Urothelium cell line (cell line): ENCODE measurements at places on chromosomes 1 and 21.

DNA sequence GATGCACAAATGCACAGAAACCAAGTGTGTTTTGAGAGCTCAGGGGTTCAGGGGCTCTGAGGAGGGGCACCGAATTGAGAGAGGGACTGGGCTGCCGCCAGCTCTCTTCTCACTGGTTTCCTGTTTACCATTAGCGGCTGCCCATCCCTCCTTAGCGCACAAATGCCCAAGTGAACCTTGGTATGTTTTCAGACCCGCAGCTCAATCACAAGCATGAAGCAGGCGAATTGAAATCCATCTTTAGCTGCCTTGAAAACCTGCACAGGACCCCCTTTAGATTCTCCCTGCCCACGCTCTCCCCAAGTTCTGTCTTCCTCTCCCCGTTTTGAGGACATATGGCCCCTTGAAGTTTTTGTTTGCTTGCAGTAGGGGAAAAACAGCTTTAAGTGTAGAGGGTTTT is 61.1 kb upstream of the ACOT11 start:
- no peak for DNase-seq

GRCh38 chr1:65965112-65965996 is 172.7 kb downstream of the PDE4B start:
- no peak for DNase-seq

DNA sequence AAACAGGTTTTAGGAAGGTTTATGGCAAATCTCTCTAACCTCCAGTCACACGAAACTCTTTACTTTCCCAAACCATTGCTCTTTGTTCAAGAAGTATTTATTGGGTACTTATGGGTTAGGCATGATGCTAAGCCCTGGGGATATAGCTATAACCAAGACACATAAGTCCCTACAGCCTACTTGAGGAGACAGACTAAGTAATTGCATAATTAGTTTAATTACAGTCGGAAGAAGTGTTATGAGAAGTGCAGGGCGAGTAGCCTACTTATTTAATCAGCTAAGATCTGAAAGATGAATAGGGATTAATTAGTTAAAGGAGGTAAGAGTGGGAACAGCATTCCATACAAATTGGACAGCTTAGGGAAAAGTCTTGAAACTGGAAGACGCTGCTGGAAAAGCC is 13.2 kb upstream of the NASP start:
- no peak for DNase-seq

DNA sequence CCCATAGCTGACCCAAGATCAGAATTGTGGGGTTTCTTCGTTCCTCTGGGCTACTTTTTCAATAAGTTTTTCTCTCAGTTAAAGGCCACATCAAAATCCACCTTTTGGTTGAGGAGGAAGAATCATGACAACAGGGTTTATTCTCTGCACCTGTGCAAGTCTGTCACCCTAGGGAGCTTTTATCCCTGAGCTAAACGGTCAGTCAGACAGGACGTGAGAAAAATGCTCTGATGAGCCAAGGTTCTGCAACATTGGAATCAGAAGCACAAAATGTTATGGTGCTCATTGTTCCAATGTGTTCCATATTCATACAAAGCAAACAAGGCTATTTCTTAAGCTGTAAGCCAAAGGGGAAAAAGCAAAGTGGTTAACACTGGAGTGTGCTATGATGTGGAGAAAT is 7.4 kb upstream of the ERICH3 start:
- no peak for DNase-seq

- DNase-seq = no peak
Measured at GRCh38 chr1:199847021-199847420, 180.5 kb upstream of the NR5A2 start.

DNA sequence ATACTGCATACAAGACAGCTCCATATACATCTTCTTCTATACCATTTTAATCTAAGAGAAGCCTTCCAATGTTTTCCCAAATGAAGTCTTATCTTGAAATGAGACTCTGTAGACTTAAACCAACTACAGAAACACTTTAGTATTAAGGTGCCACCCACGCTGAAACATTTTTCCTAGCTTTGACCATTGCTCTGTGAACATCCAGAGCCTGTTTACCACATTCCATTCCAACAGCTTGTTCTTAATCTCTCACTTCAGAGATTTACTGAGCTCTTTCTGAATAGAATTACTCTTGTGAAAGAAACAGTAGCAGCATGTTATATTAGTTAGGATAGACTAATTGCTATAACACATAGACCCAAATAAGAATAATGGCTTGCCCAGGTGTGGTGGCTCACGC is 19.6 kb upstream of the POGZ start:
- no peak for DNase-seq

DNA sequence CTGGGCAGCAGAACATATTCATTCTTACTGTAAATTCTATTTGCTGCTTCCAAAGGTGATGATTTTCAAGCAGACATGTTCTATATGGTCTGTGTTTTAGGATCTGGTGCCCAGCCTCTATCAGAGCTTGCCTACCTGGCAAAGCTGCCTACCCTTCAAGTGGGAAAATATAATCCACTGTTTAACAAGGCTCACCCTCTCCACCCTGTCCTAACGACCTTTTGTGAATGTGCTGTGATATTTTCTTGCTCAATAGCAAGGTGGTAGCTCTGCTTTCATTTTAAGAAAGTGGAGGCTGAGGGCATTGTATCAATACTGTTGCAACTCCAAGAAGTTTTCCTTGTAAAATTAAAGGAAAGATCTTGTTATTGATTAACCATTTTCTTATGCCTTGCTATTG is 26.0 kb upstream of the AGO1 start:
- DNase-seq = no peak

- DNase-seq = no peak
Measured at GRCh38 chr1:61053712-61054600, 28.4 kb upstream of the NFIA start.

GRCh38 chr1:45686015-45686287 is 382 bp downstream of the GPBP1L1 start:
- peak; percentile 47 for DNase-seq

DNA sequence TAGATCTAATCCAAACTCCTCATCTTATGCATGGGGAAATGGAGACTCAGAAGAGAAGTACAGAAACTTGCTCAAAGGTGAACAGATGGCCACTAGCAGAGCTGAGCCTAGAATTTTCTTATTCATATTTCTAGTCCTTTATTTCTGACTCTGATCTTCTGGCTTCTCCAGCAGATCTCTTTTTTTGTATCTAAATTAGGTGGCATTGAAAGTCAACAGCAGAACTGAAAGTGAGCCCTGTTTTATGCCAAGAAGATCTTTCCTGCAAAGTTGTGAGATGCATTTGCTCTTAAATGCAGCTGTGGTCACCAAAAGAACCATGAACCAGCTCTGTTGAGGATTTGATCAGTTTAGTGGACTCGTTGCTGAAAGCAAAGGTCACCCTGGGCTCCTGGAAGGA is 75.5 kb downstream of the KAZN start:
- no peak for DNase-seq

DNA sequence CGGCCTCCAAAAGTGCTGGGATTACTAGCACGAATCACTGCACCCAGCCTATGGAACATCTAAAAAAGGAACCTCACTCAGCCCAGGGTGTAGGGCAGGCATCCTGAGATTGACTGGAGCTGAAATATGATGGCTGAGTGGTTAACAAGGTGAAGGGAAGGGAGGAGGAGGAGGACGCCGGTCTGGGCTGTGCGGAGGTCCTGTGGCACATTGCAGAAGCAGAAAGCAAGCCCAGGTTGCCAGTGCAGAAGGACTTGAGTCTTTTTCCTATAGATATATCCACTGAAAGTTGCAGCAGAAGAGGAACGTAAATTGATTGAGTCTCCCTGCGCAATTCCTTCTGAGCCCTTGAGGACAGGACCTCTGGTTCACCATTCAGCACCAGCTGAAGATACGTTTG is 1.5 kb upstream of the KIF17 start:
- no peak for DNase-seq

DNA sequence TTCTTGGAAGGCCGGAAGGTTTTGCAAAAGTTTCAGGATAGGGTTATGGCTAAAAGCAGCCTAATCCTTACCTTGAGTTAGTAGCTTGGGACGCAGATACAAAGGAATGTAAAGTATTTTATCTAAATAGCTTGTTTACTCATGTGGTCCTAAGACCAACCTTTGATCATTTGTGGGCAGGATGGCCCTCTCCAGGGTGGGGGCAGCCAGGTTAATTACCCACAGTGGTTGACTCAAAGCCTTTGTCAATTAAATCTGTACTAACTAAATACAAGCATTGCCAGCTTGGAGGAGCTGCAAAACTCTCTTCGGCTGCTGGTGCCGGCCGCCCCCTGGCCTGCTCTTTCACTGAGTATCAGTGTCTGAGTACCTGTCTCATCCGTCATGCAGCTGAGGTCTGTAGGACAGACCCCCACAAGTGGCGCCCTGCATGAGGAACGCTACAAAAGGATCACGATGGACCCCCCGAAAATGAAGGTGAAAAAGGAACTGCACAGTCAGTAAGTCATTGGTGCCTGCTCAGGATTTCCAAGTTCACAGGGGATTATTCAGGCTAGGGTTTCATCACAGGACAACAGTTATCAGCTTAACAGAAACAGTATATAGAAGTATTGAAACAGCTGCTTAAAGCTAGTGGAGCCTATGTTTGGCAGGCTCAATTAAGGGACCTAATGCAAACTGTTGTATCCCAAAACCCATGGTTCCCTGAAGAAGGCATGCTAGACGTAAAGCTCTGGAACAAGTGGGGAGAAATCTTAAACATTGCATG is 212.5 kb upstream of the MAP1LC3C start:
- DNase-seq = no peak

- DNase-seq = no peak
Measured at GRCh38 chr1:47230692-47231300, 1.2 kb downstream of the TAL1 start.

- DNase-seq = no peak
Measured at GRCh38 chr1:62364721-62365120, 45.5 kb upstream of the KANK4 start.

- peak; percentile 96 for DNase-seq
Measured at GRCh38 chr1:43530483-43531106, at the start of gene PTPRF. Gene PTPRF, plus strand, starts transcription at chr1:43530883. Its CDS starts 14,193 bp downstream, at chr1:43545076.

GRCh38 chr1:228004331-228004855 is 2.4 kb upstream of the WNT3A start:
- peak; percentile 16 for DNase-seq

GRCh38 chr1:151940541-151940940 is 31.2 kb upstream of the THEM4 start:
- no peak for DNase-seq

GRCh38 chr1:25697435-25698217 is 81.0 kb downstream of the MAN1C1 start:
- DNase-seq = no peak

- DNase-seq = no peak
Measured at GRCh38 chr1:183896466-183897048, 91.6 kb downstream of the RGL1 start.

- no peak for DNase-seq
Measured at GRCh38 chr1:54816130-54816529, 15.0 kb upstream of the TTC22 start.

DNA sequence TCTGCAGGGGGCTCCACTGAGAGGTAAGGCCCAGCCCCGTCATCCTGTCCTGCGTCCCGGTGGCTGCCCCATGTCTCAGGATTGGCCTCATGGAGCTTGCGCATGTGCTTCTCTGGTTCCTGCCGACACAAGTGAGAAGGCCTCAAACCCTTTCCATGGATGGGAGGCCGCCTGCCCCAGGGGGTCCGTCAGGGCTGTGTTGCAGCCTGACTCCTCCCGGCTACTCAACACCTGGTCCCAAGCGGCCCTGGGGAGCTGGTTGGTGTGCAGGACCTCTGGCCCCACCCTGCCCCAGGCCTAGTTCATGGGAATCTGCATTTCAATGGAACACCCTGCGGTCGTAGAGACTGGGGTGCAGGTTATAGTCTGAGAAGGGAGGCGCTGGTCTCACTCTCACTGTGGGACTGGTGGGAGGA is 21.1 kb upstream of the PDE9A start:
- no peak for DNase-seq

DNA sequence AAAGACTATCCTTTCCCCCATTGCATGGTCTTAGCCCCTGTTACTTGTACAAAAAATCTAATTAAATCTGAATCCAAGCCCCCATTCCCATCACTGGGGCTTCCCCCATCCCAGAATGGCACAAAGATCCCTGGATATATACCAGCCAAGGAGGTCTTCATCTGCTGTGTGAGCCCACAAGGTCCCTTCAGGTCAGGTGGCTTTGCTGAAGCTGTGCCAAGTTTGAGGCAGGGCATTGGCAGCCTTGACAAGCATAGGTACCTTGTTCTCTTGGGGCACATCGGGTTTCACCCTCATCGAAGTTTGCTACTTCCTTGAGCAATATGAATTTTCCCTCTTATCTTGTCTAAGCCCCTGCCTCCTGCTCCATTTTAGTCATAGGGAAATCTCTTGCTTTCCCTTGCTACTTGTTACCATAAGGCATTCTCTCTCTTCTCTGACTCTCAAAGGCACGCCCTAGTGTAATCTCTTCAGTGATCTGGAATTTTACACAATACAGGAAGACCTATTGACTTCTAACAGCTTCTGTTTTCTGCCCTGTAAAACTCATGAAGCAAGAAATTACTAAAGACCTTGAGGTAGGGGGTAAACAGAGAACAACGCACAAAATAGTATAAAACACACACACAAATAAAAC is 71.4 kb upstream of the COG2 start:
- DNase-seq = no peak

DNA sequence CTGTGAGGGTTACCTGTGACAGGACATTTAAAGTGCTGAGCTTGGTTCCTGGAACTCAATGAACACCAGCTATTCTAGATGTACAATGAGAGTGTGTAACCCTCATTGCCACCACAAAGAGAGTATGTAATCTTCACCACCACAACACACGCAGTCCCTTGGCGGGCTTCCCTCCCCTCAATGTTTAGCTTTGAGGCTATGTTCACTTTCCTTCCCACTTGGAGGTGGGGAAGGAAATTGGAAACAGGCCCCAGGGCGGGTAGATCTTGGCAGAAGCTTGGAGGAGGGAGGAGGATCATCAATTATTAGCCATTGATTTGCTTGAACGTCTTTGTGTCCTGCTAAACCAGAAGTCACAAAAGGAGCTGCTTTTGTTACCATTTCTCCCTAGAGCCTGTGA is 8.3 kb upstream of the COL16A1 start:
- no peak for DNase-seq

DNA sequence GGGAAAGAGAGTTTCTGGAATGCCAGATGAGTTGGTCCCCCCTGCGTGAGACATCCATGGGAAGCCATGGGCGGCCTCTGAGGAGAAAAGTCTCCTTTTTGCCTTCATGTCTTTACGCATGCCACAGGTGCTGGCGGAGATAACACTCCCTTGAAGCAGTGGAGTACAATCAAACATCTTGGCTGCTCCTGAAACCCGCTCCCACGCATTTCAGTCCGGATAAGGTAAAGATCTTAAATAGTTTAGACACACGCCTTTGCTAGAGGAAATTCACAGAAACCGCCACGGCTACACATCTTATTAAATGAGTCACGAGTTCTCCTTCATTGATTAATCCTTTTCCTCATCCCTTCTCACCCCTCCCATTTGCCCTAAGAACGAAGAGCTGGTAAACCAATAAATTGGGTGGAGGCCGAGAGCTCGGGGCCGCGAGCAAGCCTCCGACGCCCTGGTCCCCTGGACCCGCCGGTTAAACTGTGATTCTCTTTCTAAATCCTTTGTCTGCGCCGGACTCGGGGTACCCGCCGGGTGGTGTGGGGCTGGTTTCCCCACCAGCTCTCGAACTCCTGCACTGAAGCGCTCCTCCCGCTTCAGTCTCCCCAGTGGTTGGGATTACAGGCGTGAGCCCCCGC is 6.6 kb upstream of the ZNF669 start:
- DNase-seq = no peak
